ENCODE measurements at places on chromosomes 3 and 15.

GRCh38 chr3:122576174-122576940 lies 1.1 kb upstream of the PARP15 start:
- DNase-seq = peak; percentile 71

GRCh38 chr3:162992741-162993140 lies 1496.1 kb downstream of the OTOL1 start:
- DNase-seq = no peak

DNA sequence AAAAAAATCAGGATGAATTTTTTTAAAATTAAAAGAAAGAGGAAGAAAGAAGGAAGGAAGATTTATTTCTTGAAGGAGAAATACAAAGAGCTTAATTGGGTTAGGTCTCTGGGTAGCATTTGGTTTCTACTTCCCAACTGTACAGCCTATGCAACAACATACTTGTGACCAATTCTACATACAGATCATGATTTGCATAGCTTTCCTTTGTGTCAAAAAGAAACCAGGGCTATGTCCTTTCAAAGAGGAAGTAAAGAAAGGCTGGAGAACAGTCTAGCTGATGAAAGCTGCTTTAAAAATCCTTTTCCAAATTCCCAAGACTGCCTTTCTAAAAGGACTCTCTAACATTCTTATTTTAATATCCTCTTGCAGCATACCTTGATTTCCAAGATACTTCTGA lies 6.1 kb upstream of the HGD start:
- DNase-seq = no peak

DNA sequence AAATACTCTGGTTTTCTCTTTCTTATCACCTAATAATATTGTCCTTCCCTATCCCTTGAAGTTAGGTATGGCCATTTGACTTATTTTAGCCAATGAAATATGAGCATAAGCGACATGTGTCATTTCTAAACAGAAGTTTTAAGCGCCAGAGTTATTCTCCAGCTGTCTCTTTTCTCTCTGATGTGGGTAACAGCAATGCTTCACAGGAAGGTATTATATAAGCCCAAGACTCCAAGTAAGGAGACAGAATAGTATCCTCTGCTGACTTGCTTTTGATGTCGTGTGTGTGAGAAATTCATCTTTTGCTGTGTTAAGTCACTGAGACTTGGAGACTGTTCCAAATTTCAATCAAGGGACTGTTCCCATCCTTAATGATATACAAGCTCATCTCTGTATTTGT lies 224.6 kb upstream of the NECTIN3 start:
- no peak for DNase-seq

- no peak for DNase-seq
These were observed 49.2 kb downstream of the CTXND1 start for GRCh38 chr15:80202641-80203360.

DNA sequence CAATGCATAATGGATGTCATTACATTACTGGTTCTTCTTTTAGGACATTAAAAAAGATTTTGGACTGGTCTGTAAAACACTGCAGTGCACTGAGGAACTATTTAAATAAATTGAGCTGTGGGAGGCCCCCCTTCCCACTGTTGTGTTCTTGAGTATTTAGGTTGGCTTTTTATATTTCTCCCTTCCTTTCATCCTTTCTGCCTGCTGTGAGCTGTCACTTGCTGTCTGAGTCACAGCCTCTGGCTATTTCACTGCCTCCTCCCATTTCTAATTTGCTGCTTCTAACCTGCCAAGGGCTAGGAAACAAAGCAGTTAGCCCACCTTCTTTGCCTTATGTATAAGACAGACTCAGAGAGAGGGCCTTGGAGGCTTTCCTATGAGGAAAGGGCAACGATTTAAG lies 89.0 kb upstream of the FNDC3B start:
- DNase-seq = no peak

- DNase-seq = no peak
These were observed 447.4 kb downstream of the GABRB3 start for GRCh38 chr15:26325495-26325894.

DNA sequence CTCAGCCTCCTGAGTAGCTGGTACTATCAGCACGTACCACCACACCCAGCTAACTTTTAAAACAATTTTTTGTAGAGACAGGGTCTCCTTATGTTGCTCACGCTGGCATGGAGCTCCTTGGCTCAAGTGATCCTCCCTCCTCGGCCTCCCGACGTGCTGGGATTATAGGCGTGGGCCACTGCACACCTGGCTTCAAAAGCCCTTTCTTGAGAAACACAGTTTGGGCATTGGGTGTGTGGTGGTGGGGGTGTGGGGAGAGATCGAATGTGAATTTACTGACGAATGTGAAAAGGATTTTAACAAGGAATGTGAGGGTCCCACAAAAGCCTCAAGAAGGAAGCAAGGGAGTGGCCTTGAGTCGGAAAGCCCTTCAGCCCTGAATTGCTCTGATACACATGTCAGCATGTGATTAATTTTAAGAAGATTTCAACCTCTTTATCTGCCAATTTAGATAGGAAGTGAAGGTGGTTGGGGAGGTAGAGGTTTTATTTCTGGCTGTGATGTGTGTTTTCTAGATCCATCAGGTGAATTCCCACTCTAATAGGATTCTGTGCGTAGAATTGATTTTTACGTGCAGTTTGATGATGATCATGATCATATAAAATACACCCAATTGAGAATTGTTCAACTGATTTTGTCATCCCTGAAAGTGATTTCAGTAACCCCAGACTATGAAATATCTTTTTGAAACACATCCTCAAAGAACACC lies 1.1 kb downstream of the CCR4 start:
- DNase-seq = peak; percentile 36

DNA sequence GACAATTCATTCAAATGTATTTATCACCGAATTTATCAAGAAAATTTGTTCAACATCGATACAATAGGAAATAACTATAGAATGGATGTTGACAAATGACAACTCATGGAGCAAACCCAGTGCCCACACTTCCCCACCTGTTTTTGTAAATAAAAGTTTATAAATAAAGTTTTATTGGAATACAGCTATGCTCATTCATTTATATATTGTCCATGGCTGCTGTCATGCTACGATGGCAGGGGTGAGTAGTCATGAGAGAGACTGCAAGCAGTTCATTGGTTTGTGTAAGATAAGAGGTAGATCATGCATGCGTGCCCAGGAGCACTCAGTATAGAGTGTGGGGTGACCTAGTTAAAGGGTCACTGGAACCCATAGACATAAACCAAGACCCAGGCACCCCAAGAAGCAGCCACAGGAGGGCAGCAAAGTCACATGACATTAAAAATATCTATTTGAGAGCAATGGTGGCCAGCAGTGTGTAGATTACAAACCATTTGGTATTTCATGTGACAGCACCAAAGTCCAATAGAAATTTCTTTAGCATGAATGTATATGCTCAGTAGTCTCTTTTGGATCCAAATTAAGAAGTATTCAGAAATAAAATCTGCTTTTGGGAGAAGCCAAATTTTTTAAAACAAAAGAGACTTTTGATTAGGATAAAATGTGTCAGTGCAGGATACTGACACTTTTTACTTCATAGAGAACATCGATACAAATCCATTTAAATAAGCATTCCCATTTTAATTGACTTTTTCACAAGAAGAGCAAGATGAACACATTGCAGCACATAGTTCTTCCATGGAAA lies 794.8 kb downstream of the MCTP2 start:
- DNase-seq = peak; percentile 39

GRCh38 chr15:52834379-52834778 lies 44.2 kb upstream of the ONECUT1 start:
- DNase-seq = no peak

GRCh38 chr15:90221246-90221900 lies 12.4 kb downstream of the CIB1 start:
- no peak for DNase-seq

DNA sequence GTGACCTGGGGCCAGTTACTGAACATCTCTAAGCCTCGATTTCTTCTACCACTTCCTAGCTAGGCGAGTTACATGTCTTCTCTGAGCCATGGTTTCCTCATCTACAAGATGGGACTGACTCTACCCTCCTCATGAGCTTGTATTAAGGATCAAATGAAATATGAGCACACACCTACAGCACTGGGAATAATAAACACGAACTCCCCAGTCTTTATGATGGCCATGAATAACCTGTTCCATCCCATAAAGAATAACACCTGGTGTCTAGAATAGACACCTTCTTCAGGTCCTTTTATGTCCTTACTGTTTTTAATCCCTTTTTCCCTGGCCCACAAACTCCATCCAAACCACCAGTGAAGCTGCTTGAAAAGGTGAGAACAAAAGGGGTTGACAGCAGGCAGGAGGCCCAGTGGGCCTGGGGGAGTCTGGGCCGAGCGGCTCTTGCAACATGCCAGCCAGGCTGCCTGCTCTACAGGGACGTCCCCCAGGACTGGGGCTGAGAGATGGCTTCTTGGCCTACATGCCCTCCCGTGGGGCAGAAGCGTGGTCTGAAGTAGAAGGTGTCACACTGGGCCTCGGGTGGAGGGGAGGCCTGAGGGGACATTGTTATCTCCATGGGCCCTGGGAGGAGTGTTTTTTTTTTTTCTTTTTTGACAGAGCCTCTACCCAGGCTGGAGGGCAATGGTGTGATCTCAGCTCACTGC lies 178.2 kb downstream of the RAB11A start:
- no peak for DNase-seq

DNA sequence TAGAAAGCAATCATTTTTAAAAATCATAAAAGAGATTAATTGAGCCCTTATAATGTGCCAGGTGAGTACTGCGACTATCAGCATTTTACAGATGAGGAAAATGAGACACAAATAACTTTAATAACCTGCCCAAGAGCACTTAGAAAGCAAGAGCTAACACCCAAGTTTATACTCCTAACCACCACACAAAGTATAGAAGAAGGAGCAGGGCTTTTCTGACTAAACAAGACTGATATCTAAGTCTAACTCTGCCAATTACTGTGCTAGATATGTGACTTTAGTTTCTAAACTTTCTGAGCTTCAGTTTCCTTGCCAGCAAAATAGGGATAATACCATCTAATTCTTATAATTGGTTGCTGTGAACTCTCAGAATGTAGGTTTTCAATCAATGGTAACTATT lies 47.7 kb downstream of the TNIK start:
- no peak for DNase-seq

DNA sequence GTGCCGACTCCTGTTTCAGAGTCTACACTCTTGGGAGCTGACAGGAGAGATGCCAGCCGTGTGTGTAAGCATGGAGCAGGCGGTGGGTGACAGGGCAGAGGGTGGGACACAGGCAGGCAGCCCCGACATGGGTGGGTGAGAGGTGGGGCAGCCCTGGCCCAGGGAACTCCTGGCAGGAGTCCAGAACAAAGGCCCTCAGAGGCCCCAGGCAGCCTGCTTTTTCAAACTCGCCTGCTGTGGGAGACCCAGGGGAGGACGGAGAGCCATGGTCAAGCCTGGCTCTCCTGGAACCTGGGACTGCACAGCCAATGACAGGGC lies 29.3 kb upstream of the SLC41A3 start:
- no peak for DNase-seq

DNA sequence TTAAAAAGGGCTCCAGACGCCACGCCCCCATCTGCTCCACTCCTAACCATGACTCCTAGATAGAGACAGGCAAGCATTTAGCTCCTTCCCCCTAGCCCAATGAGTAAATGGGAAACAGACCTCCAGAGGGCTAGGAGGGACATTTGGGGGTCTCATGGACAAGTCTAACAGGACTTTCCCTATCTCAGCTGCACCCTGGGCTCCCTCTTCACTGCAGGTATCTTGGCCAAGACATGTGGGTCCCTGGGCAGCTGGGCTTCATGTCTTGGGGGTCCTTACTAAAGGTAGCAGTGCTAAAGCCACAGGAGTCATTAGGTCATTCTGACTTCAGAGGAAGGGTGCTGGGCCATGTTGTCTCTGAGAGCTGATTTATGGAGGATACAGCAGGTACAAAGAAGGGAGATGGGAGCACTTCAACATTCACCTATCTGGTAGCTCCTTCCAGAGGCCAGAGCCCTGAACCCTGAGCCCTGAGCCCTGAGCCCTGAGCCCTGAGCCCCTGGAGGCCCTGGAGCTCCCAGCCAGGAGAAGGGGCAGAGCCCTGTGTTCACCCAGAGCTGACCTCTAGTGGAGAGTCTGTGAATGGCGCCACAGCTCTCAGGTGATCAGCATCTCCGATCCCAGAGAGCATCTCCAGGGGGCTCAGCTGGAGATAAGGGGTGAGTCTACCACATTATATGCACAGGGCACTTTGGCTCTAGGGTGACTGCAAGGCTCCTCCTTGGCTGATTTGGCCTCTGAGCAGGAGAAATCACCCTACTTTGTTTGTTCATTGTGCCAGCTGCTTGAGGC lies 40.1 kb upstream of the EPHB1 start:
- peak; percentile 52 for DNase-seq

GRCh38 chr3:161471211-161471610 lies 25.4 kb upstream of the OTOL1 start:
- no peak for DNase-seq

DNA sequence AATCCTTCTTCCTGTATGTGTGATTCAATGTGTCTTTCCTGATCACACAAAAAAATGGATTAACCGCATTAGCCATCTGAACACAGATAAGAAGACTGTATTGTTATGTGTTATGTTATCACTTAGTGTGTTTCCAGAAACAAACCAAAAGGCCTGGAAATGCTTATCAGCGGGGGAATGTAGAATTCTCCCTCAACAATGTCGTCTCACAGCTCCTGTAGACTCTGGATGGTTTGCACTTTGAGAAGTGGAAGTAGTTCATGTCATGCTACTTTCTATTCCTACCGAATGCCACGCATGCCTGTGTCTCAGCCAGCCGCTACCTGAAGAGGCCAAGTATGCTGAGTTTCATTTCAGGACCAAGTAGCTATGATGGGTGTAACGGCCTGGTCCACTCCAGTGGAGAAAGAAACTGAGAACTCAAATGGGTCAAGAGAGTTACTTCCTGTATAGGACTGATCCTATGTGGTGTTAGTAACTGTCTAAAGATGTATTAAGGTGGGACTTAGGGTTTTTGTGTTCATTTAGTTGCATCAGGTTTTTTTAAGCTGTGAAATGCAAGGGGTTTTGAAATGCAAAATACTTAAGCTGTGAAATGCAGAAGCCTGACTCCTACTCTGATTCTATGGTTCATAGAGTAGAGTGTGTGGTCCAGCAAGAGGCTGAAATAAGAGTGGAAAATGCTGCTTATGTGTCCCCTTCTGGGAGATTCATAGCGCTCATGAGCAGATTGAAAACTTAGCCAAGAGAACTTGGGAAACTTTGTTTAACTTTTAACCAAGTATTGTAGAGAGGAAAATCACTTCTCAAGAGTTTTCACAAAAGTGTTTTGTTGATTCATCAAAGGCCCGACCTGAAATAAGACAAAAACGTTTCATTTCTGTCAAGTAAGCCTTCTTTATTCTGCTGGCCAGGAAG lies 118.5 kb upstream of the LMOD3 start:
- no peak for DNase-seq

- no peak for DNase-seq
These were observed 48.0 kb downstream of the SACM1L start for GRCh38 chr3:45737234-45737633.

- no peak for DNase-seq
These were observed 66.8 kb upstream of the PCSK6 start for GRCh38 chr15:101556273-101556672.
